AG08396 (cell line): ENCODE measurements at places on chromosomes 13 and 19.

GRCh38 chr13:113470073-113470472, 16.8 kb upstream of the ADPRHL1 start:
- no peak for DNase-seq

GRCh38 chr13:109256866-109257760, 529.3 kb downstream of the IRS2 start:
- peak; percentile 64 for DNase-seq

GRCh38 chr13:20109037-20109436, 51.8 kb downstream of the GJA3 start:
- DNase-seq, result no peak

DNA sequence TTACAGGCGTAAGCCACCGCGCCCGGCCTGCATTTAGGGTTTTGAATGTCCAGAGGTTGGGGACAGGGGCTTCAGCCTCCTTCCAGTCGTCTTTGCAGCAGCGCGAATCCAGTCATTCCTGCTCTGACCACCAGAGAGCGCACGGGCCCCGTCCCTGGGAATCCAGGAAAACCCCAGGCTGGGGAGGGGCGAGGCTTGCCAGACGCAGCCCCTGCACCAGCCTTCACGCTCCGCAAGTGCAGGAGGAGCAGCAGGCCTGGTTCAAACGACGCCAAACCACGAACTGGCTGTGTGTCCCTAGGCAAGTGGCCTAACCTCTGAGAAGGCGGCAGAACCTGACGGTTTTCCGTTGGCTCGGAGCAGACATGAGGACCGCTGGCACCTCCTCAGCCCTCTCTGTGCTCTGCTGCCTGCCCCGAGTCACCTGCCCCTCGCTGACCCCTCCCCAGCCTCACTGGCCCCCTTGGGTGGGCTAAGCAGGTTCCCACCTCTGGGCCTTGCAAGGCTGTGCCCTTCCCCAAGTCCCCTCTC, 2.0 kb upstream of the RNF126 start:
- peak; percentile 92 for DNase-seq

DNA sequence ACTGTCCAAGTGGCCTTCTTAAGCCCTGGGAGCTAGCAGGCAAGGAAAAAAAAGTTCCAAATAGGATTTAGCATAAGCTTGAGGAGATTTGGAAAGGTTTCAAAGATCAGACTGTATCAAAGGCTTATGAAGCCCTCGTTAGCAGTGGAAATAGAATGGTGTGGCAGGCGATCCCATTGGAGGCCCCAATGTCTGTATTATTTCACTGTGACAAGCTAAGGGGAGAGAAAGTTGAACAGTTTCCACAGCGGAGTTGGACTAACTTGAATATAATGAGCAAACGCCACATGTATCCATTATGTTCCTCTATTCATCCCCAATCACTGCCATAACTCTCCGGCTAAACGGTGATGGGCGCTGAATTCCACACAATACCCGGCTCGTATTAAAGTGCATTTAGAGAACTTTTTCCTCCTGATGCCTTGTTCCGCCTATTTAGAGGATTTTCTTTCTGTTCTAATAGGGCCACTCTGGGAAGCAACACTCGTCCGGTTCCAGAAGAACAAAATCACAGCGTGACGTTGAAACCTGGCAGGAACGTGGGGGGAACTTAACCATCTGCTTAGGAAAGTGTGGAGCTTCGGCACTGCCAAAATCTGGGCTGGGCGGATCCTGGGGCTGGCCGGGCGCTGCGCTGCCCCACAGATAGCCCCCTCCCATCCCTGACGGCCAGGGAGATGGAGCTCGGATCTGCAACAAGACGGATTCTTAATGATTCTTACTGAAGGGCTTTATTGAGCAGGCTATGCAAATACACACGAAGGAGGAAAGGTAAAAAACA, 1.0 kb upstream of the PCDH8 start:
- no peak for DNase-seq

GRCh38 chr13:20823071-20823470, 49.3 kb upstream of the EEF1AKMT1 start:
- no peak for DNase-seq

GRCh38 chr19:3575260-3575741, 2.6 kb downstream of the HMG20B start:
- DNase-seq, result no peak

GRCh38 chr19:42529248-42529764, 1.0 kb upstream of the CEACAM1 start:
- peak; percentile 71 for DNase-seq

DNA sequence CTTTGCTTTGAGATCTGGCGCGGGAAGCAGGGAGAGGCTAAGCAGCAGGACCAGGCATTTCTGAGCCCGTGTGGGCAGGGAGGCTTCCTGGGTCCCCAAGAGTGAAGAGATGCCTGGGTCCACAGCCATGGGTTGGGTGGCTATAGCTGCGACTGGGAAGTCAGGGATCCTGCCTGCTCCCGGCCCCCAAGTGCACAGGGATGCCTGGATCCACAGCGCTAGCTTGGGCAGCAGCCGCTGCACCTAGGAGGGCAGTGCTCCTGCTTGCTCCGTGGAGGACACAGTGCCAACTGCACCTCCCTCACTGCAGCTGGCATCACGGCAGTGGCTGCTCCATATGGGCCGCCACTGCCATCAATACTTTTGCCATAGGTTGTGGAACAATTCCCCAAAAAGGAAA, 384.7 kb downstream of the PCDH9 start:
- DNase-seq, result no peak

GRCh38 chr19:34319230-34319585, 45.8 kb upstream of the GPI start:
- no peak for DNase-seq

GRCh38 chr13:32840989-32841713, 175.1 kb upstream of the KL start:
- DNase-seq, result no peak

GRCh38 chr19:418761-419671, 10.1 kb upstream of the C2CD4C start:
- DNase-seq, result no peak

DNA sequence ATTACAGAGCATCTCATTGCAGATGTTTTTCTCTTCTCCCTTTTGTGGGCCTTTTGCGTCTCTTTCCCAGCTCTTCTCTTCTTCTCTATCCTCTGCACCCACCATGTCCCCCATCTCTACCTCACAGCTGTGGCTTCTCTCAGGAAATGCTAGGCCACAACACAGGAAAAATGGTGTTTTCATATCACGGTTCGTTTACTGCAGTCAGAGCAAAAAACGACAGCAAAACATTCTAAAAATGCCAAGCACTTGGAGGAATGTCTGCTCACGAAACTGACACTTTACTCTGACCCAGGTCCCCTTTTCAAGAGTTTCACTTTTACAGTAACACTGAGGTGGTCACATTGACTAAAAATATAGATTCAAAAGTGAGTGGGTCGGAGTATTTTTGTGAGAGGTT, 152.2 kb downstream of the DCT start:
- no peak for DNase-seq

GRCh38 chr19:50515168-50515561, 1.5 kb upstream of the ASPDH start:
- no peak for DNase-seq

DNA sequence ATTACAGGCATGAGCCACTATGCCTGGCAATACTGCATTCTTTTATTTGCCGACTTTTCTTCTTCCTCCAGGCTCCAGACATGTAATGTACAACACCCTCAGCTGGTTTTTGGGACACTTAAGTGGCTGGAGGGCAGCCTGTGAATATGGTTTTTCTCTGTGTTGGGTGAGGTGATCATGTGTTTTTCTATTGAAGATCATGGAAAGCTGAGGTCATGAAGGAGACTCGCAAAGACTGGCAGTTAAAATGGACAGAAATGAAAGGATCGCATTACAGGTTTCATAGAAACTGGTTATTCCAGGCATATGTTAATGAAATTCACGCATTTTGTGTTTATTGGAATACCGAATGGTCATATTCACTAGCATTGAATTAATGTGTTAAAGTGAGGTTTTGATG, 85.2 kb upstream of the RNF113B start:
- DNase-seq, result no peak

DNA sequence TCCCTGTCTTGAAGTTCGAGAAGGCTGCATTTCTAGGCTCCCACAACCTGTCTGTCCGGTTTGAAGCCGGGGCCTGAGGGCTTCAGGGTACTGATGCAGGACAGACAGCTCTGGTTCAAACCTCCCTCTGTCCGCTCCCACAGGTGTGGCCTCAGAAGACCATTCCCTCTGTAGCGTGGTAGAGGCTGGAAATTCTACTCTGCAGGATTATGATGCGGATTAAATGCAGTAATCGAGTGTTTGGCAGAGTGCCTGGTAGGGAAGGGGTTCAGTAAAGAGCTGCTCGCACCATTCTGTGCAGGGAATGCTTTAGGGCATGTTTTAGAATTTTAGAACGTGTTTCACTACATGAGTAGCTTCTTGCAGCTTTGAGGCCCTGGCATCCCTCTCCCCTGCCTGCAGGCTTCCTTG, 30.5 kb downstream of the PPP1R37 start:
- DNase-seq, result no peak

- DNase-seq, result no peak
Observed at GRCh38 chr19:7650148-7650547, 13.2 kb downstream of the STXBP2 start.

DNA sequence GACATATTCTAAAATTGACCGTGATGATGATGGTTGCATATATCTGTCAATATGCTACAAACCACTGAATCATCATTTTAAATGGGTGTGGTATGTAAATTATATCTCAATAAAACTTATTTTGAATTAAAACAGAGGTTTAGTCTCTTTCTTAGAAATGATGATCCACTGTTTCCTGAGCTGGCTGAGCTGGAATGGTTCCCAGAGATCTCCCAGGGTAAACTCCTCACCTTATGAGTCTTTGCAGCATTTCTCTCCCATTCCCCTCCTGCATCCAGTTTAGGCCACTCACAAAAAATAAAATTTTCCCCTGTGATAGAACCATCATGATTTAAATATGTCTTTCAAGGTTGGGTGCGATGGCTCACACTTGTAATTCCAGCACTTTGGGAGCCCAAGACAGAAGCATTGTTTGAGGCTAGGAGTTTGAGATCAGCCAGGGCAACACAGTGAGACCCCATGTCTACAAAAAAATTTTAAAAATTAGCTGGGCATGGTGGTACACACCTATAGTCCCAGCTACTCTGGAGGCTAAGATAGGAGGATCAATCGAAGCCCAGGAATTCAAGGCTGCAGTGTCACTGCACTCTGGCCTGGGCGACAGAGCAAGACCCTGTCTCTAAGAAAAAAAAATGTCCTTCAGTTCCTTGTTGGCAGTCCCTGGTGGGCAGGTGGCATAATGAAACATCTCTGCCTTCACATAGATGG, 46.1 kb downstream of the FLT1 start:
- no peak for DNase-seq

DNA sequence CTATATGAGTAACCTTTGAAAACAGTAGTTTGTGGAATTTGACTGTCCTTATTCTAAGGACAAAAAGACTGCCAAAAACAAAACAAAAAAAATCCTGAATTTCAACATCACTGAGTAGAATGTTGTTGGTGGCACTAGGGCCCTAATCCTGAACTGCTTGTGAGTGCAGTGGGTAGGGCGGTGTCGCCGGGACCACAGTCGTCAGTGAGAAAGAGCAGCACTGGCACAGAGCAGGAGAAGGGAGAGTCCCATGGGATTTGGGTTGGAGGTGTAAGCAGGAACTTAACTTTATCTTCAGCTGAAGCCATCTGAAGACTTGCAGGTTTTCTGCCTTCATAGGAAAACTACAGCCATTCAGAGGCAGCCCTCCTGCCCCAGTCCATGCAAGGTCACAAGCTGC, 5.6 kb downstream of the PCID2 start:
- no peak for DNase-seq

DNA sequence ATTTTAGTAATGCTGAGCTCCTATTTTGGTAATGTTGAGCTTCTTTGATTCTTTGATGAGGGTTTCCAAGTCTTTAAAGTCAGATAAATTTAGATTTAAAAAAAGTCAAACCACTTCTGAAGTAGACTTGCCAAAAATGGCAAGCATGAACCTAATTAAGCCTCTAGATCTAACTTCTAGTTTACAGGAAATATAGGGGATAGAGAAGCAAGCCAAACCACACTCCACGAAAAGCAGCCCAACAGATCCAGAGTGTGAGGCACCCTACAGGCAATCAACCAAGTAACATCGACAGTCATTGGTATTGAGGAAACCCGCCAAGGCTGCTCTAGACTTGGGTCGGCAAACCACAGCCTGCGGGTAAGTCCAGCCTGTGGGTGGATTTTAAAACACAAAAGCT, 3.7 kb downstream of the GGACT start:
- no peak for DNase-seq

GRCh38 chr19:50315773-50316448, 13.3 kb downstream of the KCNC3 start:
- no peak for DNase-seq

DNA sequence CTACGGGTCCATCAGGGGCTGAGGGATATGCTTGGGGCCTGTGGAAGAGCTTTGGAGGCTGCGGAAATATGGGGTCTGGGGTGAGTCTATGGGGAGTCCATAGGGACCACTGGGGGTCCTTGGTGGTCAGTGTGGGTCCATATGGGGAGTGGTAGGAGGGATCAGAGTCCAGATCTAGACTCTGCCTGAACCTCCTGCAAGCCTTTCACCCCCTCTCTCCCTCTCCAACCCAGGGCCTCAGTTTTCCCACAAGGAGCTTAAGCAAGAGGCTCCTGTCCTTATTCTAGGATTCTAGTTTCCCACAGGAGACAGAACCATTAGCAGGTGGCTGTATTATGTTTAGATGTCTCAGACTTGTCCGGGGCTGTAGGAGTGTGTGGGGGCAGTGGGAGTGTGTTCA, 161.9 kb upstream of the TSHZ3 start:
- DNase-seq, result no peak

- no peak for DNase-seq
Observed at GRCh38 chr19:49692147-49692506, 1.2 kb downstream of the CPT1C start.

GRCh38 chr13:57716295-57716694, 84.8 kb downstream of the PCDH17 start:
- no peak for DNase-seq

GRCh38 chr19:2469102-2469914, 6.6 kb upstream of the GADD45B start:
- DNase-seq, result peak; percentile 26

- no peak for DNase-seq
Observed at GRCh38 chr13:43934273-43934672, 54.6 kb downstream of the LACC1 start.

GRCh38 chr19:2678044-2678671, 24.3 kb downstream of the GNG7 start:
- DNase-seq, result no peak

GRCh38 chr13:102816708-102817107, 17.8 kb downstream of the BIVM start:
- no peak for DNase-seq

DNA sequence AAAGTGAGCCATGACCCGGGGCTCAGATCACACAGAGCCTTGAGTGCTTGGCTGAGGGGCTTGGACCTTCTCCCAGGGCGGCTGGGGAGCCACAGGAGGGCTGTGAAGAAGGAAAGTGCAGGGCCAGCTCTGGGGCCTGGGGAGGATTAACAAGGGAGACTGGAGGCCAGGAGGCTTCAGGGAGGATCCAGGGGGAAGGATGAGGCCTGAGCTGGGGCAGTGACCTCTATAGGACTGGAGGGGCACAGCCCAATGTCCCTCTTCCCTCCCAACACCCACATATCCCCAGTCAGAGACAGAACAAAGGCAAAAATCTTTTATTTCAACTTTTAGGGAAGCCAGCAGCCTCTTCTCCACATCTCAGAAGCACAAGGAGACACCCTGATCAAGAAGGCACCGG, 4.7 kb upstream of the SLC17A7 start:
- DNase-seq, result no peak

- no peak for DNase-seq
Observed at GRCh38 chr13:107102676-107103075, 534.7 kb upstream of the ARGLU1 start.

- DNase-seq, result no peak
Observed at GRCh38 chr13:75214846-75215245, 267.1 kb downstream of the TBC1D4 start.
